Hematopoietic multipotent progenitor cell treated with erythropoietin and hydrocortisone succinate and interleukin-3 and kit ligand, for 8 days (in vitro differentiated cells): ENCODE measurements at places on chromosomes 13 and 19.
A peak's percentile ranks its signal among the peaks of the same experiment; 100 is the strongest.

- DNase-seq: no peak
These were observed 208.6 kb downstream of the URI1 start for GRCh38 chr19:30150626-30151025.

DNA sequence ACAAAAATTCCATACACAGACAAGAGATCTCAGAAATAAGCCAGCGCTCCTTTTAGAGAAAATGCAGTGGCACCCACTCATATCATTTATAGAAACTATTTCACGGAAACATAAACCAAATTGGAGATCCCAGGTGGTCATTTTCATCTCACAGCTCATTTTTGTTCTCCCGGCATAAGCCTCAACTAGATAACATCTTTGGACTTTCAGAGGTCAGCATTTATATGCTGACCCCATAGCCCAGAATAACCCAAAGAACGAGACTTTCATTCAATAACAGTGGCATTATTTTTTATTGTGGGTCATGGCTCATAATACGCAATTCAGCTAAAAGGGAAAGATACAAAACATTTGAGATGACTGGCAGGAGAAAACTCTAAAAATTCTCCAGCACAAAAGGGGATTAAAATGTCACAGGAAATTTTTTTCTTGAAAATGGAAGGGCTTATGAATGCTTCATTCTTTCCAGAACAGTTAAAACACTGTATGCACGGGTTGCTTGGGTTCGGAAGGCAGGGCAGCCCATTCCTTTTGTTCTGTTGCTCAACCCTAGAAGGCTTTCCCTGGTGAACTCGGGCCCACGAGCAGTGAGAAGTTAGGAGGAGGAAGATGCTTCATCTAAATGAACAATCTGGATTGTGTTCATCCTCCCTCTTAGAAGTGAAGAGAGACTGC lies 24.0 kb downstream of the STARD13 start:
- DNase-seq: no peak

DNA sequence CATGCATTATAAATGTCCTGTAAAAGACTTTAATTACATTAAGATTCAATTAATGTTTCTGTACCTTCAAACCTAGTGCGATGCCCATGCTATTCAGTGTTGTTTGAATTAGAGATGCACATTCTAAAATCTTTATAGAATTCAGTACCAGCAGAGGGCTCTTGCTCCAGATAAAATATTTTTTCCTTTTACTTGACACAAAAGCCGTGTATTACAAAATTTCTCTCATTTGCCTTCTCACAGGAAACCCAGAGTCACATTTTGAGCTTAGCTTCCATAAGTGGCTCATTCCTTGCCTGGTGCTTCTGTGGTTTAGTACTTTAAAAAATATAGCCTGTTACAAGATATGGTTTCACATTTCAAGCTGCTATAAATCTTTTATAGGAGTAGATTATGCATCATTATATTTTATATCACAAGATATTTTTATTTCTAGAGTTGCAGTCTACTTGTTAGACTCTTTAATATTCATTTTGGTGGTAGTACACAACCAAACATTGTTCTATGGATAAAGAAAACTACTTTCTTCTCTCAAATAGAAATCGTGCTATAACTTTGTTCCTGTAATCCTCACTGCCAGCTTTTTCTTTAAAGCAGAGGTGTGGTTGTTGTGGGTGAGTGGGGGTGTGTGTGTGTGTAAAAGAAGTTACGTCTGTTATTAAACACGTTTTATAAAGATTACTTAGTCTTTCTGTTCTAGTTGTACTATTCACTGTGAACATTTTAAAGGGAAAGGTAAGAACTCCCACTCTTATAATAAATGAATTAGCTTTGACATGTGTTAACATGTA lies 101.4 kb downstream of the RNF17 start:
- peak; percentile 35 for DNase-seq

- DNase-seq: no peak
These were observed 21.9 kb upstream of the ZNF432 start for GRCh38 chr19:52070496-52070895.

DNA sequence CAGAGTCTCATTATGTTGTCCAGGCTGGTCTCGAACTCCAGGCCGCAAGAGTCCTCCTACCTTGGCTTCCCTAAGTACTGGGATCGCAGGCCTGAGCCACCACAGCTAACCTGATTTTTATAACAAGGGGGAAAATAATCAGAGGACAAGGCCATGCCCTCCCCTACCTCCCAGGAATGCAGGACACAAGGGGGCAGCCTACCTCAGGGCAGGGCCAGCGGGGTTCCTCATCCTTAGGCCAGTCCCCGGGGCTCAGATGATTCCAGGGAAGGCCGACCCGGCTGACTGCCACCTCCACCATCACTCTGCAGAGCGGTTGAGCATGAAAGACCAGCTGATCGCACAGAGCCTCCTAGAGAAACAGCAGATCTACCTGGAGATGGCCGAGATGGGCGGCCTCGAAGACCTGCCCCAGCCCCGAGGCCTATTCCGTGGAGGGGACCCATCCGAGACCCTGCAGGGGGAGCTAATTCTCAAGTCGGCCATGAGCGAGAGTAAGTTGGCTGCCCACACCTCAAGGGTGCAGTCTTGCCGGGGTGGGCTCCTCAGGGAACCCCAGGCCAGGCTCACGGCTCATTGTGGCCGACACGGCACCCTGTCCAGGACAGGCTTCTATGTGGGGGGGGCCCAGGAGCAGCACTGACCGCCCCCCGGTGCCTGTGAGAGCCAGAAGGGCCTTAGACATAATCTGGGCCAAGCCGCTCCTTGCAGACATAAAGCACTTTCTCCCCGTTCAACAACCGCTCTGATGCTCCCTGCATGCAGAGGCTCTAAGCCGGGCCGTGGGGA lies 26.8 kb downstream of the PEX11G start:
- no peak for DNase-seq

DNA sequence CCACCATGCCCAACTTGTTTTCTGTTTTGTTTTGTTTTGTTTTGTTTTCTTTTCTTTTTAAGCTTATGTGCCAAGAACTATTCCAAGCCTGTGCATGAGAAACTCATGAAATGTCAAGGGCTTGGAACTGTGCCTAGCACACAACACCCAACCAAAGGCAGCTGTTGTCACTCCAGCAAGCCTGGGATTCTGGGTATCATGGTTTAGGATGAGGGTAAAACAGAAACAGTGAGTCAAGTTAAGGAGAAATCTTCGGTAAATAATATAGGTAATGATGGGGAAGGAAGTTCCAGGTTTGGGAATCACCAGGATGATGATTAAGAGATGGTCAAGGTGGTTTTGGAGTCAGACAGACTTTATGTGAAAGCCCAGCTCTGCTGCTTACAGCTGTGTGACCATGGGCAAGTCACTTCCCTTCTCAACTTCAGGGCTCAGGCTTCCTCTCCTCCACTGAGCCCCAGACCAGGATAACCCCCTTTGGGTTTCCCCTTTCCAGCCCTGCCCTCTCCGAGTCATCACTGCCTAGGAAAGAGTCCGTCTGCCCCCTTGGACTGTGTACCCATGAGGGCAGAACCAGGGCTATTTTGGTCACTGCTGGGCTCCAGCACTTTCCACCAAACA lies 5.0 kb downstream of the PVR start:
- no peak for DNase-seq
